ENCODE measurements at places on chromosomes 1 and 21. TPM values are rescaled to one million over a fixed set of nuclear protein-coding genes. Genes with fewer than 3 reads are reported as not detected.

Gene PIGR
- total RNA-seq = 6.4 TPM

Gene SYT2
- total RNA-seq = 0.11 TPM

Gene ALPL
- total RNA-seq = 5.6 TPM

Gene TRAF3IP3
- total RNA-seq = 1.6 TPM

Gene FMO3
- 2.7 TPM for total RNA-seq

Gene SEC16B
- 6.4 TPM for total RNA-seq

Gene SCP2
- 64.5 TPM for total RNA-seq

Gene TRIM58
- 7.9 TPM for total RNA-seq

Gene WLS
- total RNA-seq = 75.0 TPM

Gene ARTN
- not detected for total RNA-seq

Gene GPR37L1
- total RNA-seq = not detected

Gene CYB561D1
- total RNA-seq = 27.4 TPM

Gene SMCP
- not detected for total RNA-seq

Gene MYBPH
- not detected for total RNA-seq
